ENCODE measurements at places on chromosomes 13 and 19.
A peak's percentile ranks its signal among the peaks of the same experiment; 100 is the strongest.

- no peak for DNase-seq
Measured at GRCh38 chr19:45598267-45599001, 3.6 kb downstream of the GPR4 start.

- peak; percentile 47 for DNase-seq
Measured at GRCh38 chr19:46786236-46787039, 2.0 kb downstream of the SLC1A5 start.

GRCh38 chr13:46184277-46184699 lies 2.3 kb upstream of the LCP1 start:
- DNase-seq: peak; percentile 42

DNA sequence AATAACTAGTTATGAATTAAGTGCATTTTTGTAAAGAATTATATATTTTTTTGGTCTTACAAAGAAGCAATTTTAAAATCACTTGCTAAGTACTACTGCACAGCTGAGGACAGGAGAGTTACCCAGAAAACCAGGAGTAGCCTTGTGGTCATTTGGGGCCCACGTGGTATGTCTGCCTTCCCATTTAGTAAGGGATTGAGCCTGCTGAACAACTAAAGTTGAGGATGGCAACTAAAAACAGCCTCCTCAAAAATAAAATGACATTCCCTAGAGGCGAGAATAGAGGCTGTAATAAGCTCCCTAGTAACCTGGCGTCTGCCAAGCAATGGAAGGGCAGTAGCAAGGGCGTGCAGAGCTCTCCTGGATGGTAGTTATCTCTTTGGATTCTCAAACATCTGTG lies 36.3 kb downstream of the DOCK9 start:
- no peak for DNase-seq

DNA sequence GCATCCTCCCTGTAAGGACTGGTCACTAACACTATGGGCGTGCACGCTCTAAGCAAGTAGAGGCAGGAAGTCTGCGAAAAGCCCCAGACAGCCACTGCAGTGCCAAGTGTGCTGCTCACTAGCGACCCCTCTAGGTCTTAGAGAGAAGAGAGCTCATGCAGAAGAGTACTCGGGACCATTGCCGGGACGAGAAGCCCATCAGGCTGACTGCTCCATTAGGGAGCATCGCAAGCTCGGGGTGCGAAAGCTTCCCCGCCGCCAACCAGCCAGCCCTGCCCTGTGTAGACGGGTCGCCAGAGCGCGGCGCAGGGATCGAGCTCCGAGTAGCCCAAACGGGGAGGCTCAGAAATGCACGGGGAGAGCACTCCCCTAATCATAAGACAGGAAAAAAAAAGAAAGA lies 16.6 kb downstream of the POU4F1 start:
- no peak for DNase-seq

DNA sequence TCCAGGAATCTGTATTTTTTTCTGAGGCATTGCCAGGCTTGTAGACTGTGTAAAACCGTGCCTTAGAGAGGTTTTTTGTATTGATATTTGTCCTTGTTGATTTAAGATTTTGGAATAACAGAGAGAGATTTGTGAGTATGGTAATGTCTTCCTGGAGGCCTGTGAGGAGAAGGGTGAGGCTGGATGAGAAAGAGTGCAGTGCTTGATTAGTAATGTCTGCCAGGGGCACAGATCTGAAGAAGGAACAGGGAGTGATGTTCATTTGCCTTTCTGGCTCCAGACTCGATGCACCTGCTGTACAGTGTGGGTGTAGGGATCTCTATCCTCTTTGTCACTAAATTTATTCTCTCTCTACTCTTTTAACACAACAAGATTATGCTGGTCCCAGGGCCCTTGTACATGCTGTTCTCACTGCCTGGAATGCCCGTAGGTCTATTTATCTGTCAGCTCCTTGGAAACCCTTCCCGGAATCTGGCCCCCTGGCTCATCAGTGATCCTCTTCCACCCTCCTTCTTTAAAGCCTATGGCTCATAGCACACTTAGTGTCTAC lies 4.2 kb downstream of the FIZ1 start:
- DNase-seq: no peak

DNA sequence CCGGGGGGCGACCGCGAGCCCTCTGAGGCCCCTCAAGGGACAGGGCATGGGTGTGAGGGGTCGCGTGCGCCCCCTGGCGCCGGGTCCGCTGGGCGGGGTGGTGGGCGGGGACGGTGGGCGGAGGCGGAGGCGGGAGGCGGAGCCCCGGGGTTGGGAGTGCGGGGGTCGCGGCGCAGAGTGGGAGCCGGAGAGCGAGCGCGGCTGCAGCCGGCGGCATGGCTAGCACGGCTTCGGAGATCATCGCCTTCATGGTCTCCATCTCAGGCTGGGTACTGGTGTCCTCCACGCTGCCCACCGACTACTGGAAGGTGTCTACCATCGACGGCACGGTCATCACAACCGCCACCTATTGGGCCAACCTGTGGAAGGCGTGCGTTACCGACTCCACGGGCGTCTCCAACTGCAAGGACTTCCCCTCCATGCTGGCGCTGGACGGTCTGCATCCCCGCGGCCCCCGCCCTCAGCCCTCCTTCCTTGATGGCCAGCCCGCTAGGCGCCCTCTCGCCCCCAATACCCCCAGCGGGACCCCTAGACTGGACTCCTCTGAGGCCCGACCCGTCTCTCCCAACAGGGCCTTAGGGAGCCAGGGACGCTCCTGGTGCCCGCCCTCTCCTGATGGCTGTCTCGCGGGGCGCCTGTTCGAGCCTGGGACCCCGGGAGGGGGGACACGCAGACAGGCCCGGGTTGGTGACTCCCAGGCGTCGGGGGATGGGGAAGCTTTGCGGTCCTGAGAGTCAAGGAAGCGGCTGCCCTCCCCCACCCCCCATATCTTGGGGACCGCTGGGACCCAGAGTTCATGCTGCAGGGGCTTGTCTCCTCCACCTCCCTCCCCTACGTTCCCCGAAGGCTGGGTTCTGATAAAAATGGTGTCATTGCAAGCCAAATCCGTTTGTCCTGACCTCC lies at the start of gene CLDN10:
CLDN10 (plus strand) TSS at position 182 of the 903 bp plus-strand sequence; CDS start at position 216, 34 bp downstream.
- no peak for DNase-seq

DNA sequence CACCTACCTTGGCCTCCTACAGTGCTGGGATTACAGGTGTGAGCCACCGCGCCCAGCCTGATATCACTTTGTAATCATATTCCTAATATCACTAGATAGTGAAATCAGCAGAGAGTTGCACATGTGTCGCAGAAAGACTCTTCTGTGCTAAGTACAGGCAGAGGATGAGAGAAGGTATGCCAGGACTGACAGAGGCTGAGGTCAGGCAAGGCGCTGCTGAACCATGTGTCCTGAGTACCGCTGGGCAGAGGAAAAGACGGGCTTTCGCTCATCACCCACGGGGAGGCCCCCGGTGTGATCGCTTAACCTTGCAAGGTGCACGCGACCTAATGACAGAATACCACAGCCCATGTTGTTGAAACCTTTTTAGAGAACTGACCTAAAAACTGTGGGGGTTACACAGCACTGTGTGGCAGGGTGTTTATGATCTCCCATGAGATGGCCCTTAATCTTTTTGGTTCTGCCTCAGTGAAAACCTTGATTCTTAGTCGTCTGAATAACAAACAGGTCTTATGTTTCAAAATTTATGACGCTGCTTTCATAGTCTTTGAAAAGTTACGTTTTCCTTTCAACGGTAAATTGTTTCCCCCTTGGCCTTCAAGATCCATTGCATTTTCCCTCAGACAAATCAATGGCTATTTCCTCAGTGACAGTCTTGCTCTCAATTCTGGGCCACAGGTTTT lies 12.2 kb downstream of the GJA3 start:
- no peak for DNase-seq

GRCh38 chr13:51212758-51213157 lies 9.4 kb upstream of the FAM124A start:
- no peak for DNase-seq

DNA sequence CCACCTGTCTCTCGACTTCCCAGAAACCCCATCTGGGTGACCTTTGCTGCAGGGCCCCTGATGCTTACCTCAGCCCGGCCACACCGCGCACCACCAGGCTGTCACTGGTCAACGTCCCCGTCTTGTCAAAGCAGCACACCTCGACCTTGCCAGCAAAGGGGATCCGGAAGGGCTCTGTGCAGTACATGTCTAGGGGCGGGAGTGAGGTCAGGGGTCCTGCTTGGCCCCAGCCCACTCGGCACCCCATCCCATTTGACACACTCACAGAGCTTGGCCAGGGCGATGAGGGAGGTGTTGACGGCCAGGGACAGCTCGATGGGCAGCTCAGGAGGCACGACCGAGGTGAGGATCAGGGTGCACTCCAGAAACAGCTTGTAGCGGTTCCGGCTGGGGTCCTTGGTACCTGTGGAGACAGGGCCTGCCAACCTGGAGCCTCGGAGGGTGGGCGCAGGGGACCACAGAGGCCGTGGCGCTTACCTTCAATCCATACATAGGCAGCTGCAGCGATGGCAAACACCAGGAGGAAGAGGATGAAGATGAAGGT lies 8.4 kb downstream of the ATP13A1 start:
- no peak for DNase-seq

DNA sequence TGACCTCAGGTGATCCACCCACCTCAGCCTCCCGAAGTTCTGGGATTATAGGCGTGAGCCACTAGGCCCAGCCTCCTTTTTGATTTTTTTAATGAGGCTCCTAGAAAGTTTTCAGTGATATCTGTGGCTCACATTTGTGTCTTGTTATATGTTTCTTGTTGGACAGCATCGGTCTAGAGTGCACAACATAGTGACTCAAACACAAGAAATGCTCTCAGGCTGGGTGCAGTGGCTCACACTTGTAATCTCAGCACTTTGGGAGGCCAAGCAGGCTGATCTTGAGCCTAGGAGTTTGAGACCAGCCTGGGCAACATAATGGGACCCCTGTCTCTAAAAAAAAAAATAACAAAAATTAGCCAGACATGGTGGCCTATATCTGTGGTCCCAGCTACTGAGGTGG lies 8.2 kb downstream of the PHF11 start:
- no peak for DNase-seq

- DNase-seq: no peak
Measured at GRCh38 chr13:111518161-111518792, 197.8 kb downstream of the TEX29 start.

GRCh38 chr13:109985871-109986450 lies 199.6 kb upstream of the IRS2 start:
- DNase-seq: no peak

DNA sequence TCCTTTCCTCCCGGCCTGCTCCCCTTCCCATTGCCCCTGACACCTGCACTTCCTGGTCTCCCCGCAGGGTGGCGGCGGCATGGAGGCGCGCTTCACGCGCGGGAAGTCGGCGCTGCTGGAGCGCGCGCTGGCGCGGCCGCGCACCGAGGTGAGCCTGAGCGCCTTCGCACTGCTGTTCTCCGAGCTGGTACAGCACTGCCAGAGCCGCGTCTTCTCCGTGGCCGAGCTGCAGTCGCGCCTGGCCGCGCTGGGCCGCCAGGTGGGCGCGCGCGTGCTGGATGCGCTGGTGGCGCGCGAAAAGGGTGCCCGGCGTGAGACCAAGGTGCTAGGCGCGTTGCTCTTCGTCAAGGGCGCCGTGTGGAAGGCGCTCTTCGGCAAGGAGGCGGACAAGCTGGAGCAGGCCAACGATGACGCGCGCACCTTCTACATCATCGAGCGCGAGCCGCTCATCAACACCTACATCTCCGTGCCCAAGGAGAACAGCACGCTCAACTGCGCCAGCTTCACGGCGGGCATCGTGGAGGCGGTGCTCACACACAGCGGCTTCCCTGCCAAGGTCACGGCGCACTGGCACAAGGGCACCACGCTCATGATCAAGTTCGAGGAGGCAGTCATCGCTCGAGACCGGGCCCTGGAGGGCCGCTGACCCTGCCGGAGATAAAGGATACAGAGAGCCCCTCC lies 1.7 kb downstream of the TRAPPC5 start:
- no peak for DNase-seq

- no peak for DNase-seq
Measured at GRCh38 chr19:5136073-5136855, 167.4 kb downstream of the KDM4B start.

GRCh38 chr13:110812121-110812868 lies 98.8 kb downstream of the ING1 start:
- no peak for DNase-seq

DNA sequence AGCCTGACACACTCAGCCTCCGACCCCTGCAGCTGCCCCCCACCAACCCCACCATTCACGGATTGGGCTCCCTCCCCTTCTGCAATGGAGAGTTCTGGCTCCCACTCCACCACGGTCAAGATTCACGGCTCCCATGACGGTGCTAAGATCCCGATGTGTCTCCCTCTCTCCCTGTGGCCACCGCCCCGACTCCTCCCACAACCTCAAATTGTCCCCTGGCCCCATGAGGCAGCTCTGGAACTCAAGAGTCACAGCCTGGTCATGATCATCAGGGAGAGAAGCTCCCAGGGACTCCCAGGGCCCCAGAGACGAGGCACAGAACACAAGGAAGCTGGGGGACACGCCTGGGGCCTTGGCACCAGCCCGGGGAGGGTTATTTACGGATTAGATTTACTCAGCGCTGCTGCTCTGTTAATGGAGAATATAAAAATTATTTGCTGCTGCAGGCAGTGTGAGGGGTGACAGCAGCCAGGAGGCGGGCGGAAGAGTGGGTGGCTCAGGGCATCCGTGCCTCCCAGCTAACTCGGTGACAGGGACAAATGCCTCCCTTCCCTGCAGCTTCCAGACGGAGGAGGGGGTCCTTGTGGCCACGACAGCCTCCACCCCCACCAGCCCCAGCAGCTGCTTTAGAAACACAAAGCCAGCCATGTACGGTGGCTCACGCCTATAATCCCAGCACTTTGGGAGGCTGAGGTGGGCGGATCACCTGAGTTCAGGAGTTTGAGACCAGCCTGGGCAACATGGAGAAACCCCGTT lies 184.2 kb downstream of the PTPRS start:
- no peak for DNase-seq

GRCh38 chr13:80469853-80470381 lies 129.0 kb upstream of the SPRY2 start:
- DNase-seq: no peak

- no peak for DNase-seq
Measured at GRCh38 chr19:46713781-46714443, 3.0 kb downstream of the PRKD2 start.

GRCh38 chr13:50788551-50789210 lies 54.8 kb downstream of the DLEU7 start:
- no peak for DNase-seq

DNA sequence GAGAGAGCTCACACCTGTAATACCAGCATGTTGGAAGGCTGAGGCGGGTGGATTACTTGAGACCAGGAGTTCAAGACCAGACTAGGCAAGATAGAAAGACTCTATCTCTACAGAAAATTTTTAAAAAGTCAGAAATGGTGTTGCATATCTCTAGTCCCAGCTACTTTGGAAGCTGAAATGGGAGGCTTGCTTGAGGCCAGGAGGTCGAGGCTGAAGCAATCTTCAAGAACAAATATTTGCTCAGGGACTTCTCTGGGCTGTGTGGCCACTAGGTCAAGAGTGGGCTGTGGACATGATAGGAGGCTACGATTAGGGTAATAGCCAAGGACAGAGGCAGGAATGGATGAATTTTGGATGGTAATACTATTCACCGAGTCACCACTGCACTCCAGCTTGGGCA lies 135.8 kb upstream of the PEG3 start:
- DNase-seq: no peak

DNA sequence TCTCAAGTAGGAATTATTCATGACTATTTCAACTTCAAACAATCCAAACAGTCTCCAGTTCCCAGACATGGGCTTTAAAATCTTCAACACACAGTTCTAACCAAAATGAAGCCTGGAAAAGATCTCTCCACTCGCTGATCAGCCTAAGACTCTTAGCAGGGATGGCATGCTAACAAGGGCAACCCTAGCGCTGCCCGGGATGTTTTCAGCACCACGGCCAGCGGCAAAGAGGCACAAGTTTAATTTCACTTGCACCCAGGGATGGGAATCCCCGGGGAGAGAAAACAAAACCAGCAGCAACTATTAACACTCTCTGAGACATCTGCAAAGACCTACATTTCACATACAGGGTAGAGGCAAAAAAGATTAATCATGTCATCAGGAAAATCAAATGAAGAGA lies 43.0 kb downstream of the CACNA1A start:
- DNase-seq: no peak
